ENCODE measurements at places on chromosomes 2 and 18.

DNA sequence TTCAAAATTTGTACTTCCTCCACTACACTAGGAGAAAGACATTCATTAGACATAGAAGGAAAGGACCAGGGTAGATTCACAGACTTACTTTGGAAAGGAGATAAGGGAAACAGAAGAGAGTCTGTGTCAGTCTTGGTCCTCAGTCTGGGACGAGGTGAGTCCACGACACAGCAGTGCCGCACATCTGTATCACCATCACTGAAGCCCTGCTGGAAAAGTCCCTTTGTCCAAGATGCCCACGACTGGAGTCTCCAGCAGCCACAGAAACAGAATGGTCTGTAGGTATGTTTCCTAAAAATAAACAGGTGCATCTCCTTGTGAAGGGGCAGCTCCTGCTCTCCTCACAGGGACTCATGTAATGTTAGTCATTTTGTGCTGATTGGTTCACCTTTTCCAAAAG, 27.4 kb downstream of the COX7A2L start:
- no peak for DNase-seq

DNA sequence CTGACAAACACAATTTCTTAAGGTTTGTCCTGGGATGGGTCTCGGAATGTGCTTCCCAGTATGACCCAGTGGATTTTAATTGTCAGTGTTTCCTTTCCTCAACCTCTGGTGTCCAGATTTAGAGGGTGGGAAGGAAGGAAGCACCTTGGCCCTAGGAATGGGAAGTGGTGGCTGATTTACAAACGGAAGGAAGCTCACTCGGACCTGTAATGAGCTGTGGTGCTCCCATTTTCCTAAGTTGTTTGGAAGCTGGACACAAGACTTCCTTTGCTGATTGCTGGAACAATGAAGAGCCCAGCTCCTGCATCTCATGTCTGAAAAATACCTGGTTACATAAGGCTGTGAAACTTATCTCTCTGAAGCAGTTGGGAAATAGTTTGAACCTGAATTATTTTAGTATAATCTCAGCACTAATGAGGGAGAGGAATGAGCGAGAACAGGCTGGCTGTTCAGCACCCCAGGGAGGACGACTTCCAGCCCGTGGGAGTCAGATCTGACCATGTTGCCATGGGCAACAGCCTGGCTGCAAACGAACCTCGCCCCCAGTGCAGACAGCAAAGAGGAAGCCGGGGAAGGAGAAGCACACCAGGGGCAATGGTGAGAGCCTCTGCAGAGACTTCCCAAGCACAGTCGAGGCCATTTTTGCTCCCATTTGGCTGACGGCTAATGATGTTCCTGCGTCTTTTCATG, 74.4 kb upstream of the ASB18 start:
- DNase-seq = peak; percentile 55

GRCh38 chr2:27587025-27587424, 4.2 kb downstream of the ZNF512 start:
- DNase-seq = no peak

- no peak for DNase-seq
These were observed 427.3 kb downstream of the THSD7B start for GRCh38 chr2:137192366-137193310.

GRCh38 chr2:38095079-38095995, 19.4 kb upstream of the CYP1B1 start:
- DNase-seq = peak; percentile 71

DNA sequence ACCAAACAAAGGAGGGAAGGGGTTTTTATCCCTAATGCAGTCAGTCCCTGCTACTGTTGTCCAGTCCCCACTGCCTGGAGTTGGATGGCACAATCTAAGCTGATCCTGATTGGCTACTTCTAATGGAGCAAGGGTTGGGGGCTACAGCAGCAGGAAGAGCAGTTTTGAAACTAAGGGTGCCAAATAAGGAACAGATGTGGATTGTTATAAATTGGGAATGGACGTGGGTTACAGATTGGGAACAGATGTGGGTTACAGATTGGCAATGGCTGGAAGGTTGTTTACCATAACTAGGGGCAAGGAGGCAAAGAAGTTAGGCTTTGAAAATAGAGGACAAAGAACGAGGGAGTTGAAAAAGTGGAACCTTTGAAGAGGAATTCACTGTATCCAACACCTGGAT, 16.0 kb upstream of the PROM2 start:
- no peak for DNase-seq

- DNase-seq = no peak
These were observed 38.9 kb downstream of the KDM3A start for GRCh38 chr2:86480105-86480504.

DNA sequence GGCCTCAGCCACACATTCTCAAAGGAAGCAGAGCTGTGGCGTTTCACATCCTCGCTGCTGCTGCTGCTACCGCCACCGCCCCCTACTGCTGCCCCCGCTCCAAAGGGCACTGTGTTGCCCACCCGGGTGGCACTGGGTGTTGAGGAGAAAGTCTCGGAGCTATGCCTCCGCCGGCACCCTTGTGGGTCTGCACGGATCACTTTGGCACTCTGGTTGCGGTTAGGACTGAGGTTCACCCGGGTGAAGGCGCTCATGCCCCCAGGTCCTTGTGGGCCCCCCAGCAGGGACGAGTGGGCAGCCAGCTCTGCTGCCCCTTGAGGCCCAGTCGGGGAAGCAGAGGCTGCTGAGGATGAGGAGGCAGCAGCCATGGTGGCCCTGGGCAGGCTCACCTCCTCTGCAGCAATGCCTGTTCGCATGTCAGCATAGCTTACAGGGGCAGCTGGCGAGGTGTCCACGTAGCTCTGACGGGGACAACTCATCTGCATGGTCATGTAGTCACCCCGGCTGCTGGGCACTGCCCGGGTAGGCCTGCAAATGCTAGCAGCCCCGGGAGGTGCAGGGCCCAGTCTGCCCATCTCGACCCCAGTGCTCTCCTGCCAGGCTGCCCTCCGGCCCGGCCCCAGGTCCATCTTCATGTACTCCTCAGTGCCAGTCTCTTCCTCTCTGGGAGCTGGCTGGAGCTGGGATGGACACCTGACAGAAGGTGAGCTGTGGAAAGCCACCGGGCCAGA, 4.2 kb downstream of the IRS1 start:
- DNase-seq = peak; percentile 25

- no peak for DNase-seq
These were observed 78.4 kb upstream of the ZNF516 start for GRCh38 chr18:76573325-76574025.

- DNase-seq = no peak
These were observed 609.5 kb upstream of the SLC8A1 start for GRCh38 chr2:41061356-41061755.

DNA sequence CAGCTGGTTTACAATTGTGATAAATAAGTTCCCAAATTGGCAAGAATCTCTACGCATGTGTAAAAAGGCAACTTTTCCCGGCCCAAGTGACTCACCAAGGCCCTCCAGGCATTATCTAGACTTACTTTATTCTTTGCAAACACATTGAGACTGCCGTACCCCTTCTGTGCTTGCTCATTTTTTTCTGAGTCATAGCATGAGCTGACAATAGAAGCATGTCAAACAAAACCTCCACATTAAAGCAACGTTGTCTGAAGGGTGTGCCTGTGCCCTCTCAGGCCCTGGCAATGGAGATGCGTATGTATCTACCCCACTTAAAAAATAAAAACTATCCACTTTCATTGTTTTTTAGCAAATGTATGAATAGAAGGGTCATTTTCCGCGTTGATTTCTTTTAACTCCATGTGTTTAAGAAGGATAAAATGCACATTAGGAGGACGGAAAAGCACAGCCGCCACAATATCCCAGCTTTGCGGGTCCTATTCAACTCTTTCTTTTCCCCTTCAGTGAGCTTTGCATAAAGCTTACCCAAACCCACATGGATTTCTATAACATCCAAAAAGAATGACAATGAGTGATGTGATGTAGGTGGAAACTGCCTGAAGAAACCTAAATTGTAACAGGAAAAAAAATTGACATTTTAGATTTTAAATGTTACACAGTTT, 298.2 kb downstream of the CDCA7 start:
- DNase-seq = no peak

GRCh38 chr2:165407466-165407865, 62.0 kb upstream of the CSRNP3 start:
- no peak for DNase-seq

GRCh38 chr2:118769707-118770400, 77.6 kb downstream of the EN1 start:
- DNase-seq = no peak

GRCh38 chr18:51767293-51767692, 569.8 kb upstream of the MEX3C start:
- DNase-seq = no peak

- peak; percentile 22 for DNase-seq
These were observed 219.0 kb downstream of the ACTR3 start for GRCh38 chr2:114108824-114109416.

- DNase-seq = no peak
These were observed 153.6 kb downstream of the GBX2 start for GRCh38 chr2:236014408-236015131.

DNA sequence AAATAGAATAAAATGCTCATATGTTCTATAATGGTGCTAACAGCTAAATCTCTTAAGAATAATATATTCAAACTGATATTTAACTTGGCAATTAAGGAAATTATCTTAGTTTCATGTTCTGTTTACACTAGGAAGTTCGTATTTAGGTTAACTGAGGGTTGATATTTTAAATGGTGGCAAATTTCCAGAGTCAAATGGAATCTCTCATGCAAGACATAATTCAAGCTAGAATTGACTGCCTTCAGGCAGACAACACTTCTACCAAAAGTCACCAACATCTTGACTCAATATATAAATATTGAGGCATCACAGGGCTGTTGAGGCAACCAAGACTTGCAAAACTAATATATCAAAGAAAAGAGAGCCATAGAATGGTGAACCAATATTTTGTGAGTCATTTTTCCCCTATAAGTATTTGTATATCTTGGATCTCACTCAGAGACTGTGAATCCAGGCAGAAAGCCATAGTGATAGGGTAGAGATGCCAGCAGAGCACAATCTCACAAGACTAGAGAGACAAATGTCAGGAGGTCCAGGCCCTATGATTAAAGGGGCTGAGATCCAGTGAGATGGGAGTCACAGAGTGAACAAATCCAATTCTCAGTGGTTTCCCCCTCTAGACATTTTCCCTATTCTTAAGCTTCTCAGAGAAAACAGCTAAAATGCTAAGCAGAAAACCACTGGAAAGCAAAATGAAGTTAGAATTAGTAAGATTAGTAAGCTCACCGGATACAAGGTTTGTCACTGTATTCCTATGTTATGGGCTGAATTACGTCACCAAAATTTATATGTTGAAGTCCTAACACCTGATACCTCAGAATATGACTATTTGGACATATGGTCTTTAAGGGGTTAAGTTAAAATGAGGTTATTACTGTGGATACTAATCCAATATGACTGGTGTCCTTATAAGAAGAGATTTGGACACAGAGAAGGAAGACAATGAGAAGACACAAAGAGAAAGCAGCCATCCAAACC, 358.2 kb upstream of the UBE2E3 start:
- peak; percentile 53 for DNase-seq

Measured in lung (tissue), 17 donors.